LNCaP clone FGC (cell line): ENCODE measurements at places on chromosomes 4 and X.

GRCh38 chrX:153771415-153772315 lies 7.6 kb downstream of the PLXNB3 start:
- DNase-seq = no peak

GRCh38 chr4:4395849-4396627 lies 9.1 kb downstream of the NSG1 start:
- no peak for DNase-seq

GRCh38 chrX:41958861-41959260 lies 35.5 kb upstream of the CASK start:
- no peak for DNase-seq

DNA sequence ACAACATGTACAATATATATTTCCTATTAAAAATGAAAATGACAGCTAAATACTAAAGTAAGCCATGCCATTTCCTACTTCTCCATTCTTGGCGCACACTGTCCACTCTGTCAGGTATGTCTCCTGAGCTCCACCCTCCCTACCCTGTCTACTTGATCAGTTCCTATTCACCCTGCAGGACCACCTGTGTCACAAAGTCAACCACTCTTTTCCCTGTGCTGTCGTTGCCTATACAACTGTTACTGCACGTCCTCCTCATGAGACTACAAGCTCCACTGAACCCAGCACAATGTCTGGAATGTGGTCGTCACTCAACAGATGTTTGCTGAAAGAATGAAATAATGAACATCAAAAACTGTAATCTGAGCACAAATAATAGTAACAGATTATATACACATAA lies 54.9 kb downstream of the SLC9A7 start:
- DNase-seq = no peak

- DNase-seq = no peak
Observed at GRCh38 chr4:166724369-166724768, 509.9 kb downstream of the SPOCK3 start.

DNA sequence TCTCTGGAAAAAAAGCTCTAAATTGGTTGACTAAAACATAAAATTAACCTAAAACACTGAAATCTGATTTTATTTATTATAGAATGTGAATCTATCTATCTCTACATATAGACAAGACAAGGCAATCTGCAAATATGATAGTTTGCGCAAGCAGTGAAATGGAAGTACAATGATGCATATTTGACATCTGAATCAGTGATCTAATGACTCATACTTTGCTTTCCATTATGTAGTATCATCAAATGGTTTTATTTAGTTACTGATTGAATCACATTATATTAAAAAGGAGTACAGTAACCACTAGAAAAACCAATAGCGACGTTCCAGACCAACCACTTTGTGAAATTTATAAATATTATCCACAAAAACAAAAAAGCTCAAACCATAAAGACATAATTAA lies 1969.3 kb downstream of the PCDH7 start:
- DNase-seq = no peak

DNA sequence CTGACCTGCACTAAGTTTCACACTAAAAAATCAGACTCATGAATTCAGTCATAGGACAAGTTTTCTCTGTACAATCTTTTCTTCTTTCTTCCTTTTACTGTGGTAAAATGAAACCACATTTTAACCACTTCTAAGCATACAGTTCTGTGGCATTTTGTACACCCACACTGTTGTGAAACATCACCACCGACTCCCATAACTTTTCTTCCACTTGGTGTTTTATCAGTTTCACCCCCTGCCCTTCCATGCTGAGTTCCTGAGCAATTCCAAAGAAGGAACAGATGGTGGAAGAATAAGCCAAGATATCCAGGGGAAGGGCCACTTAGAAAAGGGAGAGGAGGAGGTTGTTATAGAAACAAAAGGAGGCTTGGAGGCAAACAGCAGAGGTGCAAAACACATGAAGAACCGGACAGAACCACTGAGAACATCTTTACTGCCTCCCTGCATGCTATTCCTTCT lies 22.6 kb downstream of the SLC25A4 start:
- no peak for DNase-seq

- peak; percentile 58 for DNase-seq
Observed at GRCh38 chrX:123432361-123433150, 248.5 kb downstream of the GRIA3 start.
